ENCODE measurements at places on chromosomes 3 and 15. TPM values are rescaled to one million over a fixed set of nuclear protein-coding genes. Genes with fewer than 3 reads are reported as not detected.

PLA2G4E gene
- 0.20 TPM for total RNA-seq

FBXL2 gene
- 8.2 TPM for total RNA-seq

SEC62 gene
- 129 TPM for total RNA-seq

DUOXA2 gene
- total RNA-seq: not detected

AHSG gene
- not detected for total RNA-seq

FEZF2 gene
- not detected for total RNA-seq

GOLGA8A gene
- total RNA-seq: 81.6 TPM

SLCO2A1 gene
- total RNA-seq: 142 TPM

GOLGB1 gene
- 46.8 TPM for total RNA-seq

STRA6 gene
- 0.22 TPM for total RNA-seq

TEX9 gene
- 1.6 TPM for total RNA-seq

CYP1A2 gene
- total RNA-seq: not detected

CCDC54 gene
- total RNA-seq: not detected

ZIC1 gene
- total RNA-seq: not detected

ITGA11 gene
- 1.1 TPM for total RNA-seq

TRIM42 gene
- total RNA-seq: not detected

ITIH1 gene
- total RNA-seq: not detected

ALDH1A2 gene
- total RNA-seq: 8.1 TPM

SKOR1 gene
- total RNA-seq: 0.77 TPM

CPA3 gene
- total RNA-seq: 61.5 TPM

MAP1A gene
- total RNA-seq: 4.7 TPM

IGSF10 gene
- total RNA-seq: 25.1 TPM

BUB1B gene
- total RNA-seq: 0.79 TPM

CISH gene
- total RNA-seq: 41.1 TPM

CCRL2 gene
- 16.3 TPM for total RNA-seq

HYAL1 gene
- 31.5 TPM for total RNA-seq

CHRNA3 gene
- total RNA-seq: 0.22 TPM

CCDC33 gene
- total RNA-seq: 4.2 TPM

CNTN6 gene
- 29.3 TPM for total RNA-seq

GOLGA8O gene
- not detected for total RNA-seq

OCA2 gene
- 2.7 TPM for total RNA-seq

MAPKAPK3 gene
- total RNA-seq: 93.0 TPM

ZKSCAN7 gene
- 2.9 TPM for total RNA-seq

KBTBD8 gene
- 1.9 TPM for total RNA-seq

LEO1 gene
- total RNA-seq: 14.1 TPM

MINDY2 gene
- 28.7 TPM for total RNA-seq

TMEM207 gene
- total RNA-seq: not detected

GRK7 gene
- total RNA-seq: not detected

CYP8B1 gene
- total RNA-seq: not detected

SLC49A4 gene
- total RNA-seq: 22.8 TPM

UACA gene
- 40.5 TPM for total RNA-seq

ADAMTSL3 gene
- 8.8 TPM for total RNA-seq

RETNLB gene
- total RNA-seq: not detected

SERPINI2 gene
- total RNA-seq: 28.1 TPM
